ENCODE measurements at places on chromosomes 12 and 14.
A peak's percentile ranks its signal among the peaks of the same experiment; 100 is the strongest.

GRCh38 chr12:76084863-76085519, 506 bp upstream of the NAP1L1 start:
- peak; percentile 73 for DNase-seq

GRCh38 chr14:59313658-59314608, 125.5 kb downstream of the DAAM1 start:
- DNase-seq: peak; percentile 23

DNA sequence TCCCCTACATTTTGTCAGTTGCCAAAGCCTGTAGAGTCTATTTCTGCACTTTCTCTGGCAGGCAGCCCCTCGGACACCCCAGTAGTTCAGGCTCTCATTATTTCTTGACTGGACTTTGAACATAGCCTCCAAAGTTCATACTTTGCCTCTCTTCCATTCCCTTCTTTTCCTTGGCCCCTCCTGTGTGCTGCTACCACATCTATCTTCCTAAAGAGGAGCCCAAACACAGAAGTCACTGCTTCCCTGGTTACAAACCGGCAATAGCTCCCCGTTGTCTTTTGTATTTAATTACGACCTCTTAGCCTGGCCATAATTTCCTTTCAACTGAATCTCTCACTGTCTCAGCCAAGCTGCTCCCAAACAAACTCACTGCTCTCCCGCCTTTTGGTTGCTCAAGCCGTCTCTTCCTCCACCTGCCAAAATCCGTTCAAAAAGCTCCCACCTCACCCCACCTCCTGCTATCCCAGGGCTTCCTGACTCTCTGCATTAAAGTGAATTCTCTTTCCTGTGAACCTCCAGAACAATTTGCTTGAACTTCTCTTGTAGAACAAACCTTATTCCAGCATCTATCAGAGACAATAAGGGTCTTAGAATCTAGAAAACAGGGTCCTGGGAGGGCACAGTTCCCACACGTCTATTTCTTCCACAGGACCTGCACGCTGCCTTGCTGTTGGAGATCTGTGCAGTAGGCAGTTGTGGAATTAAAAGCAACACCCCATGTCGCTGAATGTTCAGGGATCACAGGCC, 46.9 kb downstream of the PRMT8 start:
- no peak for DNase-seq

GRCh38 chr14:92963301-92964123, 40.6 kb downstream of the CHGA start:
- DNase-seq: no peak

- DNase-seq: no peak
Measured at GRCh38 chr14:22837750-22838538, 1.6 kb downstream of the MMP14 start.

DNA sequence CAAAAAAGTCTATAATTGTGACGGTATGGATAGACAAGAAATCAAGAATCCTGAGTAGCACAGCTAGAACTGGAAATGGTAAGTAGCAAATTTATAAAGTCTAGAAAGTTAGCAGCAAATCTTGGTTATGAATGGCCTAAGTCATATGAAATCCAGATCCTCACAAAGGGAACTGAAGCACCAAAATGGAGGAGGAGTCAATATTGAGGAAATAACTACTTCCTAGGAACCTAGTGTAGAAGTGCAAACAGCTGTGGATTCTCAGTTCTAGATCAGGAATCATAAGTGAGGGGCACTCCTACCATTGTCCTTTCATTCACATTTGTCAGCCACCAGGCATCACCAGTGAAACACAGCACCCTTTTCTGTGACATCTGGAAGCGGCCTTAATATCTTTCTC, 202.2 kb upstream of the DCN start:
- DNase-seq: no peak

- DNase-seq: peak; percentile 93
Measured at GRCh38 chr12:116455540-116456329, 103.4 kb upstream of the MAP1LC3B2 start.

DNA sequence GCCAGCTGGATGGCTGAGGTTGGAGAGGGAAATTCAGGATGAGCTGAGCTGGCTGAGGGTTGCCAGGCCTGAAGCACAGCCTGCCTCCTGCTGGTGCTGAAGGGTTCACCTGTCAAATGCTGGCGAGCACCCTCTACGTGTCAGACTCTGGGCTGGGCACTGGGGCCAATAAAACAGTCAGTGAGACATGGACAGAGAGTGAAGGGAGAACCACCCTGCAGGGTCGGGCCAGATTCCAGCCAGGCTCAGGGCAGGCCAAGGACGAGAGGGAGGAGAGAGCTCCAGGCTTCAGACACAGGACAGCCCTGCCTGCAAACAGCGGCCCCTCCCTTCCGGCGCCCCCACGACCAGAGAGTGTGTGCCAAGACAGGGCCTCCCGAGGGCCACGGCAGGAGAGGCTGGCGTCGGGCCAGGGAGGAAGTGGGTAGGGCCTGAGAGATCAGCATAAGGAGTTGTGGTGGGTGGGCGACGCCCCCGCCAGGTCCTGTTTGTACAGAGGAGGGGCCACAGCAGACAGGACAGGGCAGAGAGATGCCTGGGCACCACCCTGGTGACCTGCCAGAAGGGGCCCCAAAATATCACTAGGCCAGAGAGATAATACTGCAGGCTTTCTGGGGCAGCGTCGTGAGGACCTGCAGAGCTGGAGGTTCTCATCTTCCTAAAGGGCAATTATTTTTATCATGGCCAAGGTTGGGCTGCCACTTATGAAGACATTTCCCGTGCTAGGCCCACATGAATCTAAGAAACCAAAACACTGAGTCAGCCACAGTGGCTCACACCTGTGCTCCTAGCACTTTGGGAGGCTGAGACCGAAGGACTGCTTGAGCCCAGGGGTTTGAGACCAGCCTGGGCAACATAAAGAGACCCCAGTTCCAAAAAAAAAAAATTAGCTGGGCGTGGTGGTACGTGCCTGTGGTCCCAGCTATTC, 73.1 kb upstream of the GPR68 start:
- no peak for DNase-seq

DNA sequence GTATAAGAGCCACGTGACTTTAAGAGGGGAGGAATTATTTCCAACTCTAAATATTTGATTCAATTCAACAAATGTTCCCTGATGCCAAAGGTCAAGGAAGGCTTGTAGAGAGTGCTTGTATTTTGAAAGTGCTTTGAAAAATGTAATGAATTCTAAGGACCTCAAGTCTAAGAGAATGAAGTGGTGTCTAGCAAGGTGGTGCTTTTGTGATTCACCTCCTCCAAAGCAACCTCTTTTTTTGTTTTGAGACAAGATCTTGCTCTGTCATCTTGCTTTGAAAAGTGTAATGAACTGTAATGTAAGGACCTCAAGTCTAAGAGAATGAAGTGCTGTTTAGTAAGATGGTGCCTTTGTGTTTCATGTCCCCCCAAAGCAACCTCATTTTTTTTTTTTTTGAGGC, 13.7 kb downstream of the AK7 start:
- no peak for DNase-seq

GRCh38 chr12:2535583-2536204, 259.1 kb upstream of the FKBP4 start:
- DNase-seq: no peak

DNA sequence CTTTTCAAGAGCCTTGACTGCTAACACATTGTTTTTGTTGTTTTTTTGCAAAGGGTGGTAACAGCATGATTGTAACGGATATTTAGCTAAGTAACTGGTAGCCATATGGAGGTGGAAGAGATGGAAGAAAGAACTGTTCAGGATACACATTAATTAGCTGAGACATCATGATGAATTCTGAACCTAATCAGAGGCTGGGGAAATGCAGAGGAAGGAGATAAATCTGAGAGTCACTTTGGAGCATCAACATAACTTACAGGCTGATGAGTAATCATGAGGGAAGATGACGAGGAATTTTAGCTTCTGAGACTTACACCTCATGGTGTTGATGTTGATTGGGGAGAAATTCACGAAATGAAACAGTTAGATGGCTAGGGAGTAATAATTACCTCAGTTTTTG, 62.3 kb downstream of the NIN start:
- DNase-seq: no peak

- DNase-seq: no peak
Measured at GRCh38 chr14:101502761-101503392, 58.4 kb upstream of the DIO3 start.

DNA sequence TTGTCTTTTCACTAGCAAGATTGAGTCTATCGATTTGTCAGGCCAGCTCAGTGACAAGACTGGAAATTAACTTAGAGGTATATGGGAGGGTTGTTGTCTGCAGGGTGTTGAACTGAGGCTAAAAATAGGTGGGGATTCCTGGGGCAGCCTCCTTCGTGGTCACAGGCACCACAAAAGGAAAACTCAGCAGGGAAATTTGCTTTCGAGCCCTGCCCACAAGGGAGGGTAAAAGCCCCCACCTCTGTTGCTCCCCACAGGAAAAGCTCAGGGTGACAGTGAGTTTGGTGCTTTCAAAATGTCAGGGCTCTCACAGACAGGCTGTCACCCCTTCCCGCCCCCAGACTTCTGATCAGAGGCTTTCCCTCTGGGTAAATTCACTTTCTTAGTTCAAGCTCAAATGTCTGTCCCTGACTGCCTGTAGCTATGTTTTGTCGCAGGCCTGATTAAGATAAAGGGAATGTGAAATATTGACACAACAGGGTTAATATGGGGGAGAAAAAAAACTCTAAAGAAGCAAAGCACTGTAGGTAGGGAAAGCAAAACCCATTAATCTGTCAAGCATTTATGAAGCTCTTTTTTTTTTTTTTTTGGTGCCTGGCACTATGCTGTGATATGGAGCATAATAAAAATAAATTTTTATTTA, 11.7 kb upstream of the NFKBIA start:
- no peak for DNase-seq

- DNase-seq: no peak
Measured at GRCh38 chr12:43669373-43669772, 89.2 kb downstream of the PUS7L start.

DNA sequence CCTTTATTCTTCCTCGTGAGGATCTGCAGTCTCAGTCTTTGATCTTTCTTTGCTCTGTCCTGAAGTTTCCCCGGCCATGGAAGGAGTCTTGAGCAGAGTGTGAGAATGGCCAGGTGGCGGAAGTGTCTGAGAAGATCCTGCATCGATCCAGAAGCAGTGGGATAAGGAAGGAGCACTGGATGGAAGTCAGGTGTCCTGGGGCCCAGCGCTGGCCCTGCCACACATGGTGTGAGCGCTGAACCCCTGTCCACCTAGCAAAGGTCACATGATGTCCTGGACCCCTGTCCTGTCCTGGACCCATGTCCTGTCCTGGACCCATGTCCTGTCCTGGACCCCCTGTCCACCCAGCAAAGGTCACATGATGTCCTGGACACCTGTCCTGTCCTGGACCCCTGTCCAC, 111.8 kb upstream of the MED13L start:
- no peak for DNase-seq

DNA sequence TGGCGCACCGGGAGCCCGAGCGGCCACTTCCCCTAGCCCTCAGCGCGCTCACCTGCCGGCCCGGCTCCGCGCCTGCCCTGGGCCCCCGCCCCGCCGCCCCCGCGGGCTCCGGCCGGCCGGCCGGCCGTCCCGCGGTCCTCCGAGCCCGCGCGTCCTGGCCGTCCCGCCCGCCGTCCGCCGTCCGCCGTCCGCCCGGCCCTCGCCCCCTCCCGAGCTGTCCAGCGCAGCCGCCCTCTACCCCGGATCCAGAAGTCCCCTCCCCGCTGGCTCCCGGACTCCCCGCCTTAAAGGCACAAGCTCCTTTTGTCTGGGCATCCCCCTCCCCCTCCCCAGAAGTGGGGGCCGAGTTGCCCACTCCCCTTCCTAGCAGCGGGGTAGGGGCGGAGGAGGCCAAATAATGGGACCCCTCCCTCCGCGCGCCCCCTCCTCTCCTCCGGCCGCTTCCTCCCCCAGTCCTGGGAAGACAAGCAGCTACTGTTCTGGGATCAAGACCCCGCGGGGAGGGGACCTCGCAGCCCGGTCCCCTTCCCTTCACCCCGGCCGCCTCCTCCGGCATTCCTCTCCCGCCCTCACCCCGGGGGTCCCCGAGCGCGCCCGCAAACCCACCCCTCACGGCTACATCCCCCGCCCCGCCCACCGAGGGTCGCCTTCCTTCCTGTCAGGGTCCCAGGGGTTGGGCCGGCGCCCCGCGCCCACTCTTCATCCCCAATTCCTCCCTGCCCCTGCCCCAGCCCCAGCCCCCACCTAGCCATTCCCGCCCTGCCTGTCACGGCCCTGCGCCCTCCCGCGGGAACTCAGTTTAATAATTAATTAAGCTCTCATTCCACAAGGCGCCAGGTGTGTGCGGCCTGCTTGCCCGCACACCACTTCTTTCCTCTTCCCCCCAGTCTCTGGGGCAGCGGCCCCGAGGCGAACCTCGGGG, at the start of gene ADCY6:
ADCY6 (minus strand) TSS at position 236 of the 922 bp plus-strand sequence. CDS start 5,655 bp downstream, outside the sequence.
- peak; percentile 79 for DNase-seq
